ENCODE measurements at places on chromosomes 6 and 20.

GRCh38 chr20:61082720-61083119 is 169.3 kb upstream of the CDH4 start:
- no peak for DNase-seq

GRCh38 chr6:40390144-40390800 is 196.9 kb downstream of the LRFN2 start:
- no peak for DNase-seq

GRCh38 chr20:48921883-48922820 is 641 bp downstream of the ARFGEF2 start:
- peak; percentile 41 for DNase-seq

- no peak for DNase-seq
Measured at GRCh38 chr20:47117773-47118172, 223.1 kb downstream of the EYA2 start.

GRCh38 chr6:106520711-106521401 is 108.4 kb downstream of the RTN4IP1 start:
- DNase-seq = no peak
